Activated T-helper 2 cell treated with anti-CD3 and anti-CD28 coated beads, Interferon-gamma antibody, Interleukin-2, Interleukin-4, amounts not matched to agents 10 μg/mL and 5 μg/mL and 100 μg/mL, durations not matched to agents 14 hours and 24 hours and 36 hours (primary cell): ENCODE measurements at places on chromosomes 1 and 21. TPM values are rescaled to one million over a fixed set of nuclear protein-coding genes. Genes with fewer than 3 reads are reported as not detected.

TNFAIP8L2 gene
- total RNA-seq: 24.3 and 28.7 TPM in 2 replicates

GRCh38 chr1:111139324-111139955, 453 bp downstream of the DRAM2 start:
- peak overlapping the region; percentile 92 for H3K27ac ChIP-seq
- no peaks in the 10 kb centered on the region for H3K27me3 ChIP-seq
- peak overlapping the region; percentile 96 for H3K4me3 ChIP-seq
- DNase-seq: peak; percentile 24
- H3K36me3 ChIP-seq: peaks cover 33% of the 10 kb centered on the region

DNA sequence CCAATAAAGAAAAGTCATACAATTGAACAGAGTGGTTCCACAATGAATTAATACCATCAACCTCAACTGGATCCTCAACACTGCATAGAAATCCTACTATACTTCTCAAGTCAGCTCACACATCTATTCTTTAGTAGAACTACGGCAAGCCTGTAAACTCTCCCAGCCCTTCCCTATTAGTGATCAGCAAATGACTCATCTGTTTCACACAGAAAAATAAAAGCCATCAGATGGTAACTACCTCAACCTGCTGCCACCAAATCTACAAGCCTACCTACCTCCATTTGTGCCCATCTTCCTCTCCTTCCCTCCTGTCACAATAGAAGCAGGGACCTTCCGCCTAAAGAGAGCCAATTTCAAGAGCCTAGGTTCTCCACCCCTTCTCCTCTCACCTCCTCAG, 63.6 kb downstream of the DMAP1 start:
- DNase-seq: no peak
- no peaks in the 10 kb centered on the region for H3K4me1 ChIP-seq
- no peaks in the 10 kb centered on the region for H3K36me3 ChIP-seq

DNA sequence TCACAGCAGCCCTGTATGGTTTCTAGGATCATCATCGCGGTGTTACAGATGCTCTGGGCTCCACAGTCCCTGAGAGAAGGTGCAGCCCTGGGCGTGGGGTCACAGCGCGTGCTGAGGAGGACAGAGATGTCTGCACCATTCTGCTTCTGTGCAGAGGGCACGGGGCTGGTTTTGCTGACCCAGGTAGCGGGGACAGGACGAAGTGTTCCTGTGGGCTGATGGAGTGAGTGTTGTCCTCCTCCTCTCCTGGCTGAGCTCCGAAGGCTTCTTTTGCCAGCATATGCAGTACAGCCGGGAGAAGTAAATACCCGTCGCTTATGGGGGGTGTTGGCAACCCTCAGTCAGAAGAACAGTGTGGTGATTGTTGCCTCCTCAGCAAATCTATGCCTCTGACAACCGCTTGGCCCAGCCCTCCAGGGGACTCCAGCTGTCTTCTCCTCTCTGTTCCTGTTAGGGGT, 101.5 kb downstream of the DDX20 start:
- no peaks in the 10 kb centered on the region for H3K4me1 ChIP-seq
- H3K36me3 ChIP-seq: no peaks in the 10 kb centered on the region
- peaks cover 9% of the 10 kb centered on the region for H3K27me3 ChIP-seq
- no peak for DNase-seq

DNA sequence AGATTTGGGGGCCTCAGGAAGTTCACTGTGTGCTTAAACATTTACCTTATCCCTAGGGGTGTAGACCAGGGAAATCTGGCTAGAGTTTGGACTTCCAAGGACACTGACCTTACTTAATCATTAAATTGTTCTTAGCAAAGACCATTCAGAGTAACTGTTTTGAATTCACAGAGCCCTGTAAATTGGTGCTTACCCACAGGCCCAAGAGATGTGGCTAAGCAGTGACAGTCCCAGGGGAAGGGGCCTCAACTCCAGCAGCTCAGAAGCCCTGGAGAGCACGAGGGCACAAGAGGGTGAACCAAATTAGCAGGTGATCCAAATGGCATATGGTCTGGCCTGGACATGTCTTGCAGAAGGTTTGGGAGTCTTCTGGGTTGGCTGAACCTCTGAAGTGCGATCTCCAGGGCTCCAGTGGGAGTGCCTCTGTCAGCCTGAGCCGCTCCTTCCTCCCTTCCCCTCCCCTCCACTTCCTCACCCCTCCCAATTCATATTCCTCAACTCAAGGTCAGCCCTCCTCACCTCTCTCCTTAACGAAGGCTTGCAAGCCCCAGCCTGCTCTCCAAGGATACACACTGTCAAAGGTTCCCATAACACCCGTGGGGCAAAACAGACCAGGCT, 4.3 kb downstream of the PAQR7 start:
- H3K4me1 ChIP-seq: peaks cover 6% of the 10 kb centered on the region
- peaks cover 3% of the 10 kb centered on the region for H3K27me3 ChIP-seq
- H3K4me3 ChIP-seq: no peak overlapping the region
- H3K36me3 ChIP-seq: no peaks in the 10 kb centered on the region
- H3K27ac ChIP-seq: no peak overlapping the region

RNU1-2 gene
- total RNA-seq: 2,033 and 2,369 TPM in 2 replicates

SESN2 gene
- total RNA-seq: 7.1 and 7.9 TPM in 2 replicates
